GM13976 (cell line): ENCODE measurements at places on chromosomes 6 and 20.

- no peak for DNase-seq
Observed at GRCh38 chr6:134515986-134516385, 198.1 kb upstream of the SGK1 start.

DNA sequence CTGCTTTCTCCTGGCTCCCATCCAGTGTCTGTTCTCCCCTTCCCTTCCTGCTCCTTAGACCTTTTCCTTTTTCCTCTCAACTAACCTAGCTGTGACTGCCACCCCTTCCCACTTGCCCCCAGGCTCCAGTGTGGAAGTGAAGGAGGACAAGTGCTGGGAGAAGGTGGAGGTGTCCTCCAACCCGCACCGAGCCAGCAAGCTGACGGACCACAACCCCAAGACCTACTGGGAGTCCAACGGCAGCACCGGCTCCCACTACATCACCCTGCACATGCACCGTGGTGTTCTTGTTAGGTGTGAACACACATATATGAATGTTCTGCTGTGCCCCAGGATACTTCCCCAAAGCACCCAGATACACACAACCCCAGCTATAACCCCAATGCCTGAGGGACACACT lies 18.5 kb downstream of the CUL9 start:
- DNase-seq, result no peak

DNA sequence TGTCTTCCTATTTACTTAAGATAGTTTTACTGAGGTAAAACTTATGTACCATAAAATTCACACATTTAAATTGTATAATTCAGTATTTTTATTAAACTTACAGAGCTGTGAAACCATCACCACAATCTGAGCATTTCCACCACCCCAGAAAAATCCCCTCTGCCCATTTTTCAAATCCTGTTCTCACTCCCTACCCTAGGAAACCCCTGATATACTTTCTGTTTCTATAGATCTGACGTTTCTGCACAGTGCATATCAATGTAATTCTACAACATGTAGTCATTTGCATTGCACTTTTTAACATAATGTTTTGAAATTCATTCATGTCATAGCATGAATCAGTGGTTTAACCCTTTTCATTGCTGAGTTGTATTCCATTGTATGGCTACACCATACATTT lies 96.7 kb upstream of the OPRM1 start:
- no peak for DNase-seq

GRCh38 chr6:42292004-42292740 lies 74.5 kb upstream of the MRPS10 start:
- DNase-seq, result no peak

DNA sequence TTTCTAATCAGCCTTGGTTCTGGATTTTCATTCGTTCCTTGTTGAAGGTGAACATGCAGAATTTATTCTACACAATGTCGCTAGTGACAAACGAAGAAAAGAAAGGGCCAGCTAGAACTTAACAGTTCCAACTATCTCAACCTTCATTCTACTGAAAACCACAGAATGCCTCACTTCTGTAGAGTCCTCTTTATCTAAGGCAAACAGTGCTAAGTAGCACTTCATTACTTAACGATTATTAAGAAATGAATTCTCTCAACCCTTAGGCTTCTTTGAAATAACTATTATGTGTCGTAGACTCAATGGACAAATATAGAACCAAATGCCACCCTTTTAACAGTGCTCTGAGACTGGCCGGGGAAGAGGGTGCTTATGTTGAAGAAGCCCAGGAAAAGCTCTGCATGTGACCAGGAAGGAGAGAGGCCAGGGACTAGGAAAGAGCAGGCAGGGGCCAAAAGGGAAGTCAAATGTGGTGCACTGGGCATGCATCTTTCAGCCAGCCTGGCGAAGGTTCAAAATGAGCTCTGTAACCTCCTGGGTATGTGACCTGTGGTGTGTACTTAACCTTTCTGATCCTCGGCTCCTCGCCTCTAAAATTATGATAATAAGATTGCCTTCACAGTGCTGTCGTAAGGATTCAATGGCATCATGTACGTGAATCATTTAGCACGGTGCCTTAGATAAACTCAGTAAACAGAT lies 55.4 kb upstream of the BMP2 start:
- DNase-seq, result no peak

- DNase-seq, result no peak
Observed at GRCh38 chr20:4099905-4100675, 84.7 kb upstream of the RNF24 start.

DNA sequence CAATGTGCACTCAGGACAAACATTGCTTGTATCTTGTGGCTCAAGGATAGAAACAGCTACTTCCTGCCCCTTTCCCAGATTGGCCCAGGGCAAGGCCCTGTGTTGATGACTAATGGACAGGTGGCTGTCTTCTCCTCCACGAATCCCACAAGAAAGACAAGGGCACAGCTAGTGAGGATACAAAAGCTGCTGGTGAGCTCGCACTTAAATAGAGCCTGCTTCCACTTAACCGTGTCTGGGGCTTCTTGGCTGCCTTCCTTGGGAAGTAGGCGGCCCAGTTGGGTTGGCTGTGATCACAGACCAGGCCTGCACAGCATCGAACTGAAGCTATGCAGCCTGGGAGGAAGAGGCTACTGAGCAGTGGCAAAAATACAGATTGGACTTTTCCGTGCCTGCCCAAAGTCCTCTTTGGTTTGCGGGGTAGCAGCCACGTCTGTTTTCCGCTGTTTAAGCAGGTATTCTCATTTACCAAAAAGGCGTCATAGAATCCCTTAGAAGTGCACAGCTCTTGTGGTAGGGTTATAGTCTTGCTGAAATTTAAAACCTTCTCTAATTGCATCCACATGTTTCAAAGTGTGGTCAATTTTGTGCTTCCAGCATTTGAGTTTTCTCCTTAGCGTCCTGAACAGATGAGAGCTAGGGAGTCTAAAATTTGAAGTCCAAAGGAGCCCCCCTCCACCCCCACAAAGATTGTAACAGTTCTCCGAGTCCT lies 23.0 kb upstream of the NAA20 start:
- DNase-seq, result no peak

GRCh38 chr20:51428401-51429143 lies 113.9 kb downstream of the NFATC2 start:
- DNase-seq, result no peak

- no peak for DNase-seq
Observed at GRCh38 chr6:62974452-62974851, 236.8 kb upstream of the FKBP1C start.

DNA sequence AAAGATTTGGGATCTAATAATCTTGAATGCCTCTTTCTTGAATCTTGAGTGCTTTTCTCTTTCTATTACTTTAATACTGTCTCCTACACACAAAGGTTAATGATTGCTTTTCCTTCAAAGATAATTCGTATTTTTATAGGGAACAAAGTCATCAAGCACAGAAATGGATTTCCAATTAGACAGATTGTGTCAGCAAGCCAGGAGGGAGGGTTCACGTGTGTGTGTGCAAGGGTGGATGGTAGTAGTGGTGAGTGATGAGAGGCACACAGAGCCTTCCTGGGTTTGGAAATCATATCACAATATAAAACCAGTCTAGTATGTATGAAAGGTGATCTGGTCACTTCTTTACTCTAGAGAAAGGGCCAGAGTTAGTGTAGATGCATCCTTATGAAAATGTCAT lies 51.2 kb upstream of the NEDD9 start:
- DNase-seq, result no peak
